ENCODE measurements at places on chromosomes 4 and X.

GRCh38 chr4:41363384-41363981, 106.8 kb downstream of the UCHL1 start:
- DNase-seq = no peak

GRCh38 chrX:139691843-139692505, 16.0 kb downstream of the MCF2 start:
- DNase-seq = no peak

- no peak for DNase-seq
Measured at GRCh38 chr4:85708468-85708867, 233.5 kb downstream of the ARHGAP24 start.

GRCh38 chr4:8391972-8392371, 48.6 kb downstream of the ACOX3 start:
- DNase-seq = no peak

GRCh38 chr4:112766422-112766821, 129.5 kb downstream of the LARP7 start:
- DNase-seq = peak; percentile 5

- DNase-seq = peak; percentile 63
Measured at GRCh38 chr4:39698424-39699009, 581 bp downstream of the UBE2K start.

DNA sequence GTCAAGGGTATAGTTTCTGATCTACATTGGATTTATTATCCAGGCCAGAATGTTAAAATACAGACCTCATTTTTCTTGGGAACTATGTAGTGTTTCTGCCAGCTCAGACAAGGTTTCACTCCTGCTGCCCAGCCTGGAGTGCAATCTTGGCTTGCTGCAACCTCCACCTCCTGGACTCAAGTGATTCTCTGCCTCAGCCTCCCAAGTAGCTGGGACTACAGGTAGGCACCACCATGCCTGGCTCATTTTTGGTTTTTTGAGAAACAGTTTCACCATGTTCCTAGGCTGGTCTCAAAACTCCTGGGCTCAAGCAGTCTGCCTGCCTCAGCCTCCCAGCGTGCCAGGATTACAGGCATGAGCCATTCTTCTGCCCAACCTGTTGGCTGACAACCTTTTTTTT, 5.7 kb downstream of the RPL34 start:
- no peak for DNase-seq

DNA sequence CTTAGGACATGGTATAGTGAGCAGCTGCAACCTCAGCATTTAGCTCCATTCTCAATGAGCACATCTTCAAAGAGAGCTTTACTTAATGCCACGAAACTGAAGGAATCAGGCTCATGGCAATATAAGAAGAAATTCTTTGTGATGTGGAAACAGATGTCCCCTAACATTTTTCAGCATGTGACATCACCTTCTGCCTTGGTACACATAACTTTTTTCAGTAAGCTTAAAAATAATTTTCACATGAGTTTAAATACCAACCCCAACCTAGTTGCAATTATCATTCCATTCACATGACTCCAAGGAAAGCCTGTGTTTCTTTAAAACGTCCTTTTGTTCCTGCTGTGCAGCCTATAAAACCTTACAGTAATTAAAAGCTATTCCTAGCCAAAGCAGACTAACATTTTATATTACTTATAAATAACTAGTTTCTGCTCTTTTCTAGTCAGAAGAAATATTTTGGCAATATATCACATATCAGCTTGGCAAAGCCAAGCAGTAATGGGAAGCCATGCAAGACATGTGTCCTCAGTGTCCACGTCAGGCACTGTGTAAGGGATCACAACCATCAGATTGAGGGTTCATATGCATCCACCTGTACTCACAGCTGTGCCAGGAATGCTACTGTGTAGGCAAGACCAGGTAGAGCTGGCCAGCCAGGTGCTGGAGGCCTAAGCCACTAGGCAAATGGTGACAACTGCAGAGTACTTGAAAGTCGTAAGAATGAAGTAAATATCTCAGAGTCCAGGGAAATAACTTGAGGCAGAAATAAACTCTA, 466.6 kb downstream of the INPP4B start:
- DNase-seq = no peak

DNA sequence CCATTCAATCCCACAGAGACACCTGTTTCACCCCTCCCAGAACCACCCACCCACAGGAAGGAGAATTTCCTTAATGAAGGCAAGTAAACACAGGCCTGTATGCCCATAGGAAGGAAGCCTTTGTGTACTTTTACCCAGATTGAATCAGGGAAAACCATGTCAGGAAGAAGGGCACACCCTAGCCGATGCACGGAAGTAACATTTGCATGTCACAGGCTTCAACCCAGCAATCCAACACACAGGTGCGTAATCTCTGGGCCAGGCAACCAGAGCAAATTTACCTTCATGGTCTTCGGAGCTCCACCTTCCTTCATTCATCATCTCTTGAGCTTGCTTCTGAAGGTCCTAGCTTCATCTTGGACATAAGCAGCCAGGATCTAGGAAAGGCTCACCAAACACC, 206.3 kb downstream of the SHROOM3 start:
- DNase-seq = no peak

DNA sequence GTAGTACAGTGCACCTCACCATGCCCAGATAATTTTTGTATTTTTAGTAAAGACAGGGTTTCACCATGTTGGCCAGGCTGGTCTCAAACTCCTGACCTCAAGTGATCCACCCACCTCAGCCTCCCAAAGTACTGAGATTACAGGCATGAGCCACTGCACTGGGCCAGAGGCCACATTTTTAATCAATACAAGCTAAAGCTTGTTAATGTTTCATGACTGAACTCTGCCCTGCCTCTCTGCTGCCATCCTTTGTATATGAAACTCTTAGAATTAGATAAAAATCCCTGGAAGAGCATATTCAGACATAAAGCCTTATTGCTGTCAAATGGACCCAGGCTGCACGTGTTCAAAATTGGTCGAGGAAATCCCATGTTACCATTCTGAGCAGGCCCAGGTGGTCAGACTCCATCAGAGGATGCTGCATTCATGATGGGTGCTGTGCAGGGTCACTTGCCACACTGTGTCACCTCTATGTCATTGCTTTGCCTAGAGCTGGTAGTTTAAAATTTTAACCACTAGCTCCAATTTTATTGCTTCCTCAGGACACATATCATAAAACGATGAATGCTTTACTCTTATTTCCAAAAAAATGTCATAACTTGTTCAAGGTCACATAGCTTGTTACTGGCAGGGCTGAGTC, 45.2 kb downstream of the LNX1 start:
- DNase-seq = no peak

GRCh38 chrX:16067886-16068515, 55.4 kb upstream of the GRPR start:
- no peak for DNase-seq

DNA sequence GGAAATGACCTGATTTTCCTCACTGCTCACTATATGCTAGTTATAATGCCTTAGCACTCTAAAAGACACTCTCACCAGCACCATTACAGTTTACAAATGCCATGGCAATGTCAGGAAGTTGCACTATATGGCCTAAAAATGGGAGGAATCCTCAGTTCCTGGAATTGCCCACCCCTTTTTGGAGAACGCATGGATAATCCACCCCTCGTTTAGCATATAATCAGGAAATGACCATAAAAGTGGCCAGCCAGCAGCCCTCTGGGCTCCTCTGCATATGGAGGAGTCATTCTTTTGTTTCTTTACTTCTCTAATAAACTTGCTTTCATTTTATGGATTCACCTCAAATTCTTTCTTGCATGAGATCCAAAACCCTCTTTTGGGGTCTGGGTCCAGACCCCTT, 93.0 kb downstream of the UPRT start:
- DNase-seq = no peak

- DNase-seq = no peak
Measured at GRCh38 chr4:87118421-87118820, 102.0 kb downstream of the KLHL8 start.

- DNase-seq = no peak
Measured at GRCh38 chrX:139758809-139759208, 50.8 kb upstream of the MCF2 start.

GRCh38 chr4:99859618-99860017, 34.6 kb downstream of the LAMTOR3 start:
- DNase-seq = no peak

DNA sequence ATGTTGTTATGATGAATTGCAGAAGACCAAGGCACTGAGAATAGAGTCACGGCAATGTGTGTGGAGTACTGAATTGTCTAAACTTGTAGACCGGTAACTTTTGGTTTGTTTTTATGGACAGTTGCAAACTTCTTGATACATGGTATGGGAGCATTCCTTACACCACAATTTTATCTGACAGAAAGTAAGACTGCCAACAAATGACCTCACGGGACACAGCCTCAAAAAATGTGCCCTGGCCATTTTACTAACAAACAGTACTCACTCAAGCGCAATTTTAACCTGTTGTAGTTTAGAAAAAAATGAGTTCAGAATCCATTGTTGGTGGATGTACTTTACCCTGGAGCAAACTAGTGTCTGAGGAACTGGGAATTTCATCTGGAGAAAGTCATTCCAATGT, 321.2 kb downstream of the CAMK2D start:
- no peak for DNase-seq

GRCh38 chrX:18598413-18598812, 73.5 kb downstream of the RS1 start:
- DNase-seq = no peak

DNA sequence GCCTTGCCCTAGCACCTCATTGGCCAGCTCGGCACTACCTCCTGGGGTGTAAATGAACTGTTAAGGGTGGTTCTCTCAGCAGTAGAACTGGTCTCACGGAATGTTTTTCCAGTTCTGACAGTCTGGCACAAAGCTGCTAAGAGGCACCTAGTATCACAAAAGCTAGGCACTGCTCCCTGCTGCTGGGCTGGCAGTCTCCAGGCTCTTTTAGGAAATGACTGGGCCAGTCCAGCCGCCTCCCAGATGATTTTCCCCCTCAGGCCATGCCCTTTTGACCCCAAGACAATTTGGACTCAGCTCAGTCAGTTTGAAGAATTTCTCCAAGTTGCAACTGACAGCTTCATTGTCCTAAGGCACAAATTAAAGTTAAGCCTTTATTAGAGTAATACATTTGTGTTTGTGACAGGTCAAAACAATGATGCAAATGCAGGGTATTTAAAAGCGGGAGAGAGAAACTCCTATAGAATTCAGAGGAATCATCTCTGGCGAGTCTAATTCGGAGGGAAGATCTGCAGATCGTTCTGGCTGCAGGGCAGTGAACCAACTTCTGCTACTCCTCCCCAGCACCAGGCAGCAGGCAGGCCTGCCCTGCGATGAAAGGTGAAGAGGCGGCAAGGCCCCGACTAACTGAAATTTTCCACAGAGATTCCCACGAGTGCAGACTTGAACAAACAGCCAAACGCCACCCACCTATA, 7.9 kb downstream of the FRMD7 start:
- DNase-seq = no peak

GRCh38 chr4:111263836-111264235, 641.0 kb upstream of the PITX2 start:
- no peak for DNase-seq

DNA sequence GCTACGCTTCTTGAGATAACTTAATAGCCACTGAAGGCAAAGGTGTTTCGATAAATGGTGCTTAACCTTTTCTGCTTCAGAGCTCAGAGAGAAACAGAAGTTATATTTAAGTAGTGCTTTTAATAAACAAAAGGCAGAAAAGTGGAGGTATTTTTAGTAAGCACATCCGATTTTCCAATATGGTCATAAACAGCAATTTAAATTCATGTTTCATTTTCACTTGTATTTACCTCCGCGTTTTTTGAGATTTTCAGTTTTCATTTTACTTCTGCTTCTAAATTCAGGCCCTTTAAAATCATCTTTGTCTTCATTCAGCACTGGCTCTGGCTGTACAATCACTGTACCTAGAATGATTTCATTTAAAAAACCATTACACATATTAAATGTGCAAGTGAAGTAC, 92.4 kb downstream of the ATRX start:
- no peak for DNase-seq

GRCh38 chrX:40169193-40170101, 71.7 kb upstream of the BCOR start:
- DNase-seq = peak; percentile 74

DNA sequence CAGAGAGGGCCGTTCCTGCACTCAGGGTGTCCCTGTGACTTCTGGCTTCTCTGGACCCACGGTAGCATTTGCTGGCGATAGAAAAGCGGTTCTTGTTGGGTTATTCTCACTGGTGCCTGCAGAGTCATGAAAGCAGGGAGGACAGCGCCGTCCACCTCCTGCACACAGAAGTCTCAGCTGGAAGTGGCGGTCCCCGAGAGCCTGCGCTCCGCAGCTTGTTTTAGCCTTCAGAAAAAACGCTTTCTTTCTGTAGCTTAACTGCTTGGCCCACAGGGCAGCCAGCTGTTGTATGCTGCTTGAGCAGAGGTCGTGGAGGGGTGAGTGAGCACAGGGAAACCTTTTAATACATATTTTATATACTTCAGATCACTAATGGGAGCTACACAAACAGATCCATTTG, 400.7 kb upstream of the FAT1 start:
- no peak for DNase-seq

DNA sequence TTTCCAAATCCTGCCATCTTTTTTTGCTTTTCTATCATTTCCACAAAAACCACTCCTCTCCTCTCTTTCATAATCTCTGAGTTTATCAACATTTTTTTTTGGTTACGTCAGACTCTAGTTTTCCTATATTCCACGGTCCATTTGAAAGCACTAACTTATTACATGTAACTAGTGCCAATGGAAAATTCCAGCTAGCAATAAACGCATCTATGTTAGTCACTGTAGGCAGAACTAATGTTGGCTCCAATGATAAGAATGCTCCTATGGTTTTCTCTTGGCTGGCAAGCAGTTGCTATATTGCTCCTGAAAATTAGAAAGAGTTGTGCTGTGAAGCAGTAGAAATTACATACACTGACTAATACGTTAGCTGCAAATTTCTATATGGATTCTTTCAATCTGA, 634.6 kb upstream of the FTHL17 start:
- DNase-seq = no peak

DNA sequence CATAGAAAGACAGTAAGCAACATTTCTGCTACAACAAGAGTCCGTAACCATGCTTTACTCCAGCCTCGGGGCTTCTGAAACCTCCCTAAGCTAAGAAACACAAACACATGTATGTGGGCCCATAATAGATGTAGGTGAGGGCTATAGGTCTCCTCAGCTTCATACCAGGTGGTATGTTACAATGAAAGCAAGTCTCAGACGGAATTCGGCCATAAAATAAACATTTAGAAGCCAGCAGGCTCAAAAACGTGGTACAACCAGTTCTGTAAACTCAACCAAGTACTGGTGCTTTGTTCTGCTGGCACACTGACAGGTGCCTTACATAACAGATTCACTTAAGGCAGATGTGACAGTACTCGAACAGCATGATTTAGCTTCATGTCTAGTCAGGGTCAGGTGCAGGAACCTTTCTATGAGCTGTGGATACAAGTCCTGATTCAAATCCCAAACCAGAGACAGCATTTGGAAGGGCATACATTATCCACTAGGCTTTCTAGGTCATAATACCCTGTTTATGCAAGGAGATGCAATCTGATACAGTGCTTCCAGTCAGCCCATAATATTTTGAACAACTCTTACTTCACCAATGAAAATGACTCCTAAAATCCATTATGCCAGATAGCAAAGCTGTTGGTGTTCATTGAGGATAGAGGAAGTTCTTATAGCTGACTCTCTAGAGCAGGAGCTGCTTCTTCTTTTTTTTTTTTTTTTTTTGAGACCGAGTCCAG, 113.8 kb upstream of the ENPP6 start:
- no peak for DNase-seq
